ENCODE measurements at places on chromosomes 7 and 10.

- no peak for DNase-seq
Measured at GRCh38 chr10:31515819-31516402, 196.9 kb downstream of the ZEB1 start.

DNA sequence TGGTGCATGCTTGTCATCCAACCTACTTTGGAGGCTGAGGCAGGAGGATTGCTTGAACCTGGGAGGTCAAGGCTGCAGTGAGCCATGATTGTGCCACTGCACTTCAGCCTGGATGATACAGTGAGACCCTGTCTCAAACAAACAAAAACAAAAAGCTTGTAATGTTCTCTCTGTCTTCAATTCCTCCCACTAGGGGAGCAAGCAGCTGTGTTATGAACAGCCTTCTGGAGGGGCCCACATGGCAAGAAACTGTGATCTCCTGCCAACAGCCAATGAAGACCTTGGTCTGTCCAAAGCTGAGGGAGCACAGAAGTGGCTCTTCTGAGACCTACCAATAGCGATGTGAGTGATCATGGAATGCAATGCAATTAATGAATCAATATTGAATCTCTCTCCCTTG, 229.2 kb downstream of the SEC23IP start:
- no peak for DNase-seq

GRCh38 chr7:111931016-111931517, 275.1 kb downstream of the DOCK4 start:
- DNase-seq, result peak; percentile 33

GRCh38 chr10:65570143-65571010, 1355.5 kb upstream of the LRRTM3 start:
- peak; percentile 42 for DNase-seq

DNA sequence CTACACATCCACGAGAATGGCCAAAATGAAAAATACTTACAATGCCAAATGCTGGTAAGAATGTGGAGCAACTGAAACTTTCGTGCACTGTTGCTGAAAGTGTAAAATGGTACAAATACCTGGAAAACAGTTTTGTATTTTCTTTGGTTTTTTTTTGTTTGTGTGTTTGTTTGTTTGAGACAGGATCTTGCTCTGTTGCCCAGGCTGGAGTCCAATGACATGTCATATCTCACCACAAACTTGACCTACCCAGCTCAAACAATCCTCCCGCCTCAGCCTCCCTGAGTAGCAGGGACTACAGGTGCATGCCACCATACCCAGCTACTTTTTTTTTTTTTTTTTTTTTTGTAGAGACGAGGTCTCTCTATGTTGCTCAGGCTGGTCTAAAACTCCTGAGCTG, 35.6 kb upstream of the CAV2 start:
- no peak for DNase-seq

DNA sequence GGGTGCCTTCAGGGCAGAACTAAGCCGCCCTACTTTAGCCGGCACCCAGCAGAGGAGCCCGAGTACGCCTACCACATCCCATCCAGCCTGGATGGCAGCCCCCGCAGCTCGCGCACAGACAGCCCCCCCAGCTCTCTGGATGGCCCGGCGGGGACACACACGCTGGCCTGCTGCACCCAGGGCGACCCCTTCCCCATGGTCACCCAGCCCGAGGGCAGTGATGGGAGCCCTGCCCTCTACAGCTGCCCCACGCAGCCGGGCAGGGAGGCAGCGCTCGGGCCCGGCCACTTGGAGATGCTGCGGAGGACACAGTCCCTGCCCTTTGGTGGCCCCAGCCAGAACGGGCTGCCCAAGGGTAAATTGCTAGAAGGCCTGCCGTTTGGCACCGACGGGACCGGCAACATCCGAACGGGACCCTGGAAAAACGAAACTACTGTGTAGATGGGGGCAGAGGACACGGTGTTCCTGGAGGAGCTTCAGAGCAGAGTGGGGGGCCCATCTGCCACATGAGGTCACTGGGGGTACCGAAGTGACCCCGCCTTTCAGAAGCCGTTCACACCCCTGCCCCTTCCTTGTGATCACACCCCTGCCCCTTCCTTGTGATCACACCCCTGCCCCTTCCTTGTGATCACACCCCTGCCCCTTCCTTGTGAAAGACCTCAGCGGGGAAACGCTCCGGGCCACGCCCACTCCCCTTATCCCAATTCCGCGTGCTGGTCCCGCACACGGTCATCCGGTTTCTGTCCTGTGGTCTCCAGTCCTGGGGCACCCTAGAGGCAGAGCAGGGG, 30.8 kb upstream of the KNDC1 start:
- no peak for DNase-seq

- no peak for DNase-seq
Measured at GRCh38 chr10:124273141-124273540, 145.6 kb downstream of the OAT start.

DNA sequence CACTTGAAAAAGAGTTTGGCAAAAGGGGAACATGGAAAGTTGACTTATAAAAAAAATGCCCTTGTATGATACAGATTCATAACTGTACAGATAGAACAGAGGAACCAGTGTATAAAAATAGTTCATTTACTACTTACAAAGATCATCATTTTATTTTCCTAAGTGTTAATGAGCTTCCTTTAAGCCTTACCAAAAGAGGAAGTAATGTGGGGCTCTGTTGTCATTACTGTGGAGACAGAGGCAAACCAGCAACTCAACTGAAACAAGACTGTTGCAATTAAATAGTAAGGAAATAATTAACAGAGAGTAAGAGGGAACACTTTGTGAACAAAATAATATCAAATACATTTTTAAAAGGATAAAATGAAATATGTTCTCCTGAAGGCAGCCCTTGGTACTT, 526.2 kb upstream of the ADARB2 start:
- no peak for DNase-seq

- DNase-seq, result peak; percentile 35
Measured at GRCh38 chr10:60414111-60414510, 24.4 kb upstream of the ANK3 start.

DNA sequence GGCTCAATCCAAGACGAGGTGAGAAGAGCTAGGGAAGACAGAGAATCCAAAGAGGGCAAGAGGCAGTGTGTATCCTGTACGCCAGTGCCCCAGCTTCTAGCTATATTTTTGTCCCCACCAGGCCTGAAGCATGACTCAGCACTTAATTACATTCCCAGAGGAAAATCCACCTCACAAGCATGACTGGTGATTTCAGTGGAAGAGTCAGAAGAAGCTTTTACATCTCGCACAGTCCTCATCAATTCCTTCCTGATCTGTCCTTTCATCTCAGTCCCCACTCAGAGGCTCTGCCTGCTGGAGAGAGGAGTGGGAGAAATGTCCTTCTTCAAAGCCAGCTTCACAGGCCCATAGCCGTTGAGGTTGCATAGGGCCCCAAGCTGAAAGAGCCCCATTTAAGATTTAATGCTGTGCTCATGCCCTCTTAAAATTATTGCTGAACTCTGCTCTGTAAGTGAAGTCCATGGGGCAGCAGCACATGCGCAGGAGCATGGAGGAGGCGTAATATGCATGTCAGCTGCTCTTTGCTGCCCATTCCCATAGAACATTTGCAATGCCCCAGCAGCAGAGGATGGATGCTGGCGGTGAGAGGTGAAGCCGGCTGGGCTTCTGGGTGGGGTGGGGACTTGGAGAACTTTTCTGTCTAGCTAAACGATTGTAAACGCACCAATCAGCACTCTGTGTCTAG, 39.0 kb upstream of the AOAH start:
- DNase-seq, result peak; percentile 68

GRCh38 chr7:44757311-44757710, 8.7 kb downstream of the ZMIZ2 start:
- no peak for DNase-seq

DNA sequence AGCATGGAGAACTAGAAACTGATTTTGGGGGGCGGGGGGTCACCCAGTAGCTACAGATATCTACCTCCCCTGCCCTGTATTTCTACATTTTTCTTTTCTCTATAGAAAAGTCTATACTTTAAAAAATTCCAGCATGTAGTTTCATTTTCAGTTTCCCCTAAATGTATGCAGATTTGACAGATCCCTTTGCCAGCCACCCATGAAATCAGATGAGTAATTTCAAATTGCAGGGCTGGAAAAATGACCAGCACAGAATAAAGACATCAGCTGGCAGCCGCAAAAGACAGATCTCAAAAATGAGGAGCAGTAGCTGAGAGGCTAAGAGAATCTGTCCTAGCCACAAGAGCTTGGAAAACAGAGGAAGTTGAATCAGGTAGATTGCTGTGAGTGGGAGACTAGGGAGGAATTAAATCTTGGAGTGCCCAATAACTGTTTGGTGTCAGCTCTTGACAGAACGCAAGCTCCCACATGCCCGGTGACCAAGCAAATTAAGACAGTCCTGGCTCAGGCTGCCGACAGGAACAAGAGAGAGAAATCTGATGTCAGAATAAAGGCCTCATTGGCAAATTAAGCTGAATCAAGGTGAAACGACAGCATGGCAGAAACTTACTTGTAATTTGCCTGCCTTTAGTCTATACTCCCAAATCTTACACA, 24.5 kb downstream of the ADRB1 start:
- peak; percentile 36 for DNase-seq

- DNase-seq, result peak; percentile 23
Measured at GRCh38 chr10:35372329-35372728, 36.0 kb downstream of the CCNY start.

DNA sequence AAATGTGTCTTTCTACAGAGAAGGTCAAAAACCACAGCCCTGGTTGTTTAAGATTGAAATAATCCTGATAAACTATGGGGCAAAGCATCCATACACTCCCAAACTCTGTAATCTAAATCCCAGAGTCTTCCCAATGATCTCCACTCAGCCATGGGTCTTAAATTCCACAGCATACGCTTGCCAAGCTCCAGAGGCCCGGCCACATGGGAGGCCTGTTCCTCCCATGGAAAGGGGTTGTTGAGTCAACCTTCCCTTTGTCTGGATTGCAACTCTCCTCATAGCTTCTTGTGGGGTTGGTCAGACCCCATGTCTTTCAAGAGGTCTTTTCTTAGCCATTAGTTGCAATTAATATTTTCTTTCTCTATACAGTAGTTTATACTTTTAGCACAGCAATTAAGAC, 718 bp upstream of the STEAP4 start:
- no peak for DNase-seq

- DNase-seq, result no peak
Measured at GRCh38 chr7:42071372-42072261, 165.4 kb downstream of the GLI3 start.

- no peak for DNase-seq
Measured at GRCh38 chr10:77782328-77783061, 144.1 kb downstream of the DLG5 start.

DNA sequence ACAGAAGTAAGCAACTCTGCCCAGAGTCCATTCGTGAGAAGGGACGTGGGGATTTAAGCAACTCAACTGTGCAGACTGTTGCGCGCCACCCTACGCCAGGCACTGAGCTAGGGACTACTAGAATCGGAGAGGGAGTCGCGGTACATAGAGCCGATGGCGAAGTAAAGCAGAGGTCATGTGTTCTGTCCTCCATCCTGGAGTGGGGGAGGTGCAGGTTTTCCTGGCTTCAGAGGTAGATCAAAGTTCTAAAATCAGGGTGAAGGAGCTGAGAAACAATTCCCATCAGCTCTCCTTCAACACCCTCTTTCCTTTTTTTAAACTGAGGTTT, 23.2 kb downstream of the SLC35G1 start:
- no peak for DNase-seq

DNA sequence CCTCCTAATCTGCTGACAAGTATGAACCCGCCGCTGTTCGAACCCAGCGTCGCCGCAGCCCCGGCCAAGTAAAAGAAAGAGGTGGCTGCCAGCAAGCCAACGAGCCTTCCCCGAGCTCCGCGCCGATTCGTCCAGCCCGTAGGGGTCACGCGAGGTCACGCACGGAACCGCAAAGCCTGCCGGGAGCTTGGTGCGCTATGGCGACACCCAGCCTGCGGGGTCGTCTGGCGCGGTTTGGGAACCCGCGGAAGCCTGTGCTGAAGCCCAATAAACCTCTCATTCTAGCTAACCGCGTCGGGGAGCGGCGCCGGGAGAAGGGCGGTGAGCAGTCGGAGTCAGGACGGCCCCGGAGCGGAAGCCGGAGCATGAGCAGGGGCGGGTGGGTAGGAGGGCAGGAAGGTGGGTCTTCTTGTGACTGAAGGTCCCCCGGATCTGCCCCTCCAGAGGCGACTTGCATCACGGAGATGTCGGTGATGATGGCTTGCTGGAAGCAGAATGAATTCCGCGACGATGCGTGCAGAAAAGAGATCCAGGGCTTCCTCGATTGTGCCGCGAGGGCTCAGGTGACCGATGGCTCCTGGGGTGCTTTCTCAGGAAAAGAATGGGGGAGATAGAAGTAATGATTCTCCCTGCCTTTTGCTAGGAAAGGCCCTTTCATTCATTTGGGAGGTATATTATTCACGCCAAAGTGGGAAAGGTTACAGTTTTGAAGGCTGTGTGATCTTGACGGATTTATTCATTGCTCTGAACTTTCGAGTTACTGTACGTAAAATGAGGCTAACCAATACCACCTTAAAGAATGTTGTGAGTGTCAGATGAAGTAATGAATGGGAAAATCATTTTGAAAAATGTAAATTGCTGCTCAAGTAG, at the start of gene CHCHD1:
Gene CHCHD1 (plus strand): TSS at position 170 of the 870 bp plus-strand sequence. CDS start 28 bp downstream, at position 198.
- DNase-seq, result peak; percentile 90

DNA sequence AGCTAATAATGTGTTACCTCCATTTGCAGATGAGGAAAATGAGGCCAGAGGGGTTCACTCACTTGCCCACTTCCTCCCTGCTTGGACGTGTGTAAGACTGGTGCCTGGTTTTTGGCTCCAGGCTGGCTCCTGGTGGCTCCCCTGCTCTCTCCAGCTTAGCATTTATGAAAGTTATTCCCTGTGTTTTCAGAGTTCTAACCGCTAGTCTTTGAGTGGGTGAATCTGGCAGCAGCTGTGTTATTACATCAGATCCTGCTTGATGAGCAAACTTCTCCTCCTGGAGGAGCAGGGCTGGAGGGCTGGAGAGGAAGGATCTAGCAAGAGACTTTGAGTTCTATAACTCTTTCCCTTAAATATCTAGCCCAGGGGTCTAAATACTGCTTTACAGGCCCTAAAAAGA, 80.9 kb upstream of the AGBL3 start:
- DNase-seq, result peak; percentile 82

DNA sequence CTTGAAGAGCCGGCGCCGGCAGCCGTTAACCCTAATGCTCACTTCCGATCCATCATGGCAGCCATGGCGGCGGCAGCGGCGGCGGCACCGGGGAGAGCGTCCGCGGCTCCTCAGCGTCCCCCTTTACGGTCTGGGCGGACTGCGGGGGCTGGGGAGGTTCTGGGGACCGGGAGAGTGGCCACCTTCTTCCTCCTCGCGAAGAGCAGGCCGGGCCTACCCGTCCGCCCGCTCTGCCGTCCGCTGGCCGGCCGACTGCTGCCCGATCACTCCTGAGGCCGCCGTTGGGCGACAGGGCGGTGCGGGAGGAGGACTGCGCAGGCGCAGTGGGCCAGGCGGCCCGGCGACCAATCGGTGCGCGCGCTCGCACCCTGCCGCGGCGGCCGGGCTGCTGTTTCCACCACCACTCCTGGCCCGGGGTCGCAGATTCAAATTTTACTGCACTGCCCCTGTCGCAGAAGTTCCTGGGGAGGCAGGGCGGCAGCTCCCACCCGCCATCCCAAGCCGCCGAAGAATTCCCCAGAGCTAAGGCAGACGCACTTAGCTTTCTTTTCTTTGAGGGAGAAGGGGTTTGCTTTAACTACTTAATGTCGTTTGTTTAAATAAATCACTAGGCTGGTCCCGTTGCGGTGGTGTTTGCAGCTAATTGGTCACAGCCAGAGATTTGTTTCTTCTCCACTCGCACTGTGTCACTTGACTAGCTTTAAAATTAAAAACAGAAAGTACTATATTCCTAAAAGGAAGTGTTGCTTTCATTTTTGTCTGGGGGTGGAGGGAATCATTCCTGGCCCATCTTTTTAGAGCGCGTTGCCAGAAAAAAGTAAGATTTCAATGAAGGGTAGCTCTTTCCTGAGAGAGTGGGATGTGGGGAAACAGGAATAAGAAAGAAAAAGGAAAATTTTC, at the start of gene KIF5B:
Gene KIF5B (minus strand): TSS at position 290 of the 900 bp plus-strand sequence. CDS start 452 bp downstream, outside the sequence.
- peak; percentile 92 for DNase-seq

All from Daoy (cell line).